Stomach (tissue), 19 donors: ENCODE measurements at places on chromosomes 4 and X. TPM values are rescaled to one million over a fixed set of nuclear protein-coding genes. Genes with fewer than 3 reads are reported as not detected.

Gene VSIG1
- polyA plus RNA-seq: 31.2 TPM

DNA sequence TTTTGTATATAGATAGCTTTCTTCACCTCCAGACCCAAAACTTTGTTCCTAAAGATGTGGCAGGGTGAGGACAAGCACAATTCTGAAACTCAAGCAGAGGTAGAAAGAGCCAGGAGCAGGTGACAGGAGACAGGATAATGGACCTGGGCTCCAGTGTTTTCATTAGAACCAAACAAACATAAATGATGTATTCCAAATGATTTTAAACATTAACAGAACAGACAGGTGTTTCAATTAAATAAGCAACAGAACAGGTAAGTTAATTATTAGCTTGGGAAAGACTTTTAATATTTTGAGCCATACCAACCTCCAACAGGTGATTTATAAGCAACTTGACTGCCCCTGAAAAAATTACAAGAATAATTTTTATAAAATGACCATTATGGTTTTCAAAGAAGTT lies 459.4 kb upstream of the LCORL start:
- no peak overlapping the region for H3K27ac ChIP-seq
- no peaks in the 10 kb centered on the region for H3K36me3 ChIP-seq
- H3K27me3 ChIP-seq: no peaks in the 10 kb centered on the region
- H3K4me3 ChIP-seq: no peak overlapping the region

Gene NPFFR2
- not detected for polyA plus RNA-seq

- peaks cover 8% of the 10 kb centered on the region for H3K4me1 ChIP-seq
- H3K27me3 ChIP-seq: no peaks in the 10 kb centered on the region
- peak; percentile 88 for DNase-seq
- peak overlapping the region; percentile 81 for H3K27ac ChIP-seq
Measured at GRCh38 chrX:130120746-130121504, 10.6 kb upstream of the ELF4 start.

Gene NAT8L
- 0.46 TPM for polyA plus RNA-seq

DNA sequence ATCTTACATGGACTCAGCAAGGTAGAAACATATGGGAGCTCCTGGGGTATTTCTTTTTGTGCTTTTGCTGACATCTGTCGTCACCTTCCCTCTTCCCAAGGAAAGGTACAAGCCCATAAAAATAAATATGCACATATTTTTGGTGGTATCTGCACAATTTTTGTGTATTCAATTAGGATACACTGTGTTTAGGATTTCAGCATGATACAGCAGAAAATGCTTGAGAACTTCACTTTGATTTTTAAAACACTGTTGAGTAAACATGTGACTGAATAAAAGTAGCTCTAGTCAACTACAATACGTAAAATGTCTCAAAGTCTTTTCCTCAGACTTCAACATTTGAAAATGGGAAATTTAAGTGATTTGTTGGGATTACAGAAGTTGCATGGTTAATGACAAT lies 99.4 kb upstream of the SPANXC start:
- no peak overlapping the region for H3K4me3 ChIP-seq
- H3K4me1 ChIP-seq: no peaks in the 10 kb centered on the region
- no peak for DNase-seq

- peak; percentile 62 for DNase-seq
- H3K4me3 ChIP-seq: peak within 1 kb of the TSS; percentile 61
- peaks cover 17% of the 10 kb centered on the region for H3K4me1 ChIP-seq
- no peaks in the 10 kb centered on the region for H3K27me3 ChIP-seq
- no peaks in the 10 kb centered on the region for H3K36me3 ChIP-seq
- peak within 1 kb of the TSS; percentile 36 for H3K27ac ChIP-seq
Measured at GRCh38 chr4:82561786-82562563, at the start of gene TMEM150C. Gene TMEM150C (minus strand): TSS chr4:82561988. CDS start chr4:82504657, 57,331 bp downstream.

GRCh38 chr4:71680706-71681105 lies 103.2 kb downstream of the GC start:
- no peak for DNase-seq
- no peaks in the 10 kb centered on the region for H3K27me3 ChIP-seq
- no peak overlapping the region for H3K4me3 ChIP-seq
- H3K36me3 ChIP-seq: no peaks in the 10 kb centered on the region
- no peaks in the 10 kb centered on the region for H3K4me1 ChIP-seq

- DNase-seq: peak; percentile 35
- no peaks in the 10 kb centered on the region for H3K27me3 ChIP-seq
- H3K4me3 ChIP-seq: no peak overlapping the region
Measured at GRCh38 chr4:122003335-122003734, 51.5 kb upstream of the TRPC3 start.

GRCh38 chrX:24146283-24146949 lies 3.1 kb upstream of the ZFX start:
- no peak for DNase-seq
- peaks cover 36% of the 10 kb centered on the region for H3K4me1 ChIP-seq
- no peaks in the 10 kb centered on the region for H3K27me3 ChIP-seq
- H3K4me3 ChIP-seq: no peak overlapping the region
- no peak overlapping the region for H3K27ac ChIP-seq
- H3K36me3 ChIP-seq: no peaks in the 10 kb centered on the region

DNA sequence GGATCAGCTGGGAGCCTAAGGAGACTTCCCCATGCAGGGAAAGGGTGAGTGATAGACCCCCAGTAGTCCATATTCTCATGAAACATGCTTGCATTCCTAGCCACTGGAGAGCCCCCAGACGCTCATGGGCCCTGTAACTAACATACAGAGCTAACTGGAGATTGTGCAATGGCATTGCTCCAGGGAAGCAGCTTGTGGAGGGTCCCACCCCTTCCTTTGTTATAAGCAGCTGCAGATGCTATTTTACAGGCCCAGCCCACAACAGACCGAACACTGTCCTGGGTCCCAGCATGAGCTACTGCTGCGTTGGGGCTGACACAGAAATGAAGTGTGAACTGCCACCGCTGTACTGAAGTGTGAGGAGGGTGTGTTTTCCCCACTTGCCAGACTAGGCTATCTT lies 1465.7 kb upstream of the DIAPH2 start:
- DNase-seq: no peak
- no peaks in the 10 kb centered on the region for H3K36me3 ChIP-seq
- H3K4me1 ChIP-seq: no peaks in the 10 kb centered on the region
- no peaks in the 10 kb centered on the region for H3K27me3 ChIP-seq

DNA sequence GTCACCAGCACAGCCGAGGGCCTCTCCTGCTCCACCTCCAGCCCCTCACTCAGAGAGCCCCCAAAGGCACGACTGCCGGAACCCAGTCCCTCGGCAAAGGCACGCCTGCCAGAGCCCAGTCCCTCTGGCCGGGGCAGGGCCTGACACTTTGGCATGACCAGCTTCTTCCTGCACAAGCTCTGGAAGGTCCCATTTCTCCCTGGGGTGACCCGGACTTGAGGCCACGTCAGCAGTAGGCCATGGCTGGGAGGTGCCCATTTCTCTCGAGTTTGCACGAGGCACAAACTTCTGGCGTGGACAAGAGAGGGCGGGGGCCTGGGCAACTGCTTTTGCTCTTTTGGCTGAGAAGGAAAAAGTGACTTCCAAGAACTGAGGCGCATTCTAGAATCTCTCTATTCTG lies 62.2 kb upstream of the GPR78 start:
- H3K4me1 ChIP-seq: no peaks in the 10 kb centered on the region
- DNase-seq: no peak
- no peak overlapping the region for H3K27ac ChIP-seq
- H3K36me3 ChIP-seq: no peaks in the 10 kb centered on the region
- no peak overlapping the region for H3K4me3 ChIP-seq

DNA sequence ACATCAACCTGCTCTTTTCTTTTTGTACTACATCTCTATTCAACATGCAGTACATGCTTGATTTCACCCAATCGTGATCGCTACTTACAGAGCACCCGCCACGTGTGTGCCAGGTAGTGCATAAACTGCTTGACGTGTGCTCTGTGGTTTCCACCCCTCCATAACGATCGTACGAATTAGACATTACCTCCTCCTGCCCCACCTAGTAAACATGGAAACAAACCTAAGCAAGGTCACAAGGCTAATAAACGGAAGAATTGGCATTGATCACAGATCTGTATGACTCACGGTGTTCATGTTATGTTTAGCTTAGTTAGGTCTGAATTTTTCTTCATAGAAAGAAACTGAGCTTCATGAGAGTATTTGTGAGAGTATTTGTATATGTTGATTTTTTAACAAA lies 64.1 kb downstream of the STX18 start:
- no peaks in the 10 kb centered on the region for H3K4me1 ChIP-seq
- no peaks in the 10 kb centered on the region for H3K27me3 ChIP-seq
- H3K27ac ChIP-seq: no peak overlapping the region
- no peak for DNase-seq
- no peak overlapping the region for H3K4me3 ChIP-seq
- no peaks in the 10 kb centered on the region for H3K36me3 ChIP-seq

DNA sequence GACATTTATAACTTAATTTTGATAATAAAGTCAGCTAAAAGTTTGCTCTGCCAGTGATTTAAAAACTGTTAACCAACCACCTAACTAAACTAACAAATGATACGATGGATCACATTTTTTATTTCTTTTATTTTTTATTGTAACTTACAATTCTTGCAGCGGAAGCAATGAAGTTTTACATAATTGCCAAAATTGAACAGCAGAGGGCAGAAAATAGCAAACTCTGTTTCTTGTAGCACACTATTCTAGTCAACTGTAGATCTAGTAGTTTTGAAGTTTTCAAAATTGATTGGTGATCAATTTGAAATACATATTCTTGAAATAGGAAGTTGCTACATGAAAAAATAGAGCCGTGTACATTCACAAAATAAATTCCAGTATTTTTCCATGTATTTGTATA lies 2.8 kb upstream of the GRIA2 start:
- peaks cover 25% of the 10 kb centered on the region for H3K4me1 ChIP-seq
- no peaks in the 10 kb centered on the region for H3K36me3 ChIP-seq
- DNase-seq: no peak

DNA sequence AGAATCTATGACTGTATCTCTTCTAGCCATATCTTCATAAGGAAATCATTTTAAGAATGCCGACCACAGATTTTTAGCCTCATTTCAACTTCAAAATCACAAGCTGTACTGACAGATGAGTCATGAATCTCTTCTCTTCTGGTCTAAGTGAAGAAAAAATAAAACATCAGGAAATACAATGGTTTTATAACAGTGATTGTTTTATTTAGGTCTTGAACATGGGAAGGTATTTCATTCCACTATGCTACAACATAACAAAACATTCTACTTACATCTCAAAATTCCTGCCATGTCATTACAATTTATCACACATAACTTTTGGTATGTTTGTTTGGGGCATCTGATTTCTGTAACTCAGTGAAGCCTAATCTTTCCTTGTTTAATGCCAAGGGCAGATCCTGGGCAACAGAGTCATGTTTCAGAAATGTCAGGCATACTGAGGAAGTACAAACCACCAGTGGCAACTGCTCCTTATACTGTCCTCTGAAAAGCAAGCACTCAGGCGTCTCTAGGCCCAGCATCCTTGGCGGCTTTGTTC lies 325.0 kb downstream of the PDHA2 start:
- DNase-seq: no peak
- no peaks in the 10 kb centered on the region for H3K27me3 ChIP-seq
- no peaks in the 10 kb centered on the region for H3K36me3 ChIP-seq
- no peak overlapping the region for H3K4me3 ChIP-seq

GRCh38 chr4:27048429-27049238 lies 188.0 kb downstream of the STIM2 start:
- DNase-seq: no peak
- H3K27ac ChIP-seq: no peak overlapping the region
- no peaks in the 10 kb centered on the region for H3K36me3 ChIP-seq
